ENCODE measurements at places on chromosomes 11 and 22. TPM values are rescaled to one million over a fixed set of nuclear protein-coding genes. Genes with fewer than 3 reads are reported as not detected.

OR2AG2 gene
- 0.25 TPM for total RNA-seq

BAIAP2L2 gene
- 7.1 TPM for total RNA-seq

DNA sequence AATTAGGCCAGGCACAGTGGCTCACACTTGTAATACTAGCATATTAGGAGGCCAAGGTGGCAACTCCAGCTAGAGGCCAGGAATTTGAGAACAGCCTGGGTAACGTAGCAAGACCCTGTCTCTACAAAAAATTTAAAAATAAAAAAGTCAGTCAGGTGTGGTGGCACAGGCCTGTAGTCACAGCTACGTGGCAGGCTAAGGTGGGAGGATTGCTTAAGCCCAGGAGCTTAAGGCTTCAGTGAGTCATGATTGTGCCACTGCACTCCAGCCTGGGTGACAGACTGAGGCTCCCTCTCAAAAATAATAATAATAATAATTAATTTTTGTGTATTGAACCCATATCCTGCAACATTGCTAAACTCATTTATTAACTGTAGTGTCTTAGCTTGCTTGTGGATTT lies 15.3 kb upstream of the TRIM29 start:
- H3K27me3 ChIP-seq: no peaks in the 10 kb centered on the region
- no peak overlapping the region for H3K4me3 ChIP-seq
- peaks cover 3% of the 10 kb centered on the region for H3K36me3 ChIP-seq

GRCh38 chr22:36199001-36199551 lies 2.5 kb downstream of the APOL4 start:
- no peak for DNase-seq
- peaks cover 15% of the 10 kb centered on the region for H3K4me1 ChIP-seq
- no peaks in the 10 kb centered on the region for H3K36me3 ChIP-seq
- H3K27me3 ChIP-seq: no peaks in the 10 kb centered on the region

DNA sequence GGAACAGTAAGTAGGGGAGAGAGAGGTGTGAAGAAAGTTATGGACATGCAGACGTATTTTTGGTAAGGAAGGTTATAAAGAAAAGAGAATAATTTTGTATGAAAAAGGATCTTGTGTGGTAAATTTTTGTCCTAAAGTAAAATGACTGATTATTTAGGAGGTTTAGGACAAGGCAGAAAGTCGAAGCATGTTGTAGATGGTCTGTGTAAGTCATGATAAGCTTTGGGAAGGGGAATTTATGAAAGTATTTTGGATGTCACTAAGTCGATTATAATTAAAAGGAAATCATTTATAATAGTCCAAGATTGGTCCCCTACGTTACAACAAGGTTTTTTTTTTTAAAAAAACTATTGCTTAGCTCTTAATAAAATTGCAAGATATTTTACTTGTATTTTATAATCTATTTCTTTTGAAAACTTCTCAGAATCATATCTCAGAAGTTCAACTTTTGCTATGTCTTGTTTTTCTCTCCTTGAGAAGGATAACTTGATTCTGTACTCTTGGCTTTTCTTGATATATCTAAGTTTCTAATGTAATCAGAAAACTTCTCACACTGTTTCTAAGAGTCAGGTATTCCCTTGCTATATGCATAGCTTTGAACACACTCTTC lies 10.9 kb upstream of the CABP2 start:
- no peak overlapping the region for H3K4me3 ChIP-seq
- H3K36me3 ChIP-seq: no peaks in the 10 kb centered on the region
- no peaks in the 10 kb centered on the region for H3K27me3 ChIP-seq
- H3K27ac ChIP-seq: no peak overlapping the region
- DNase-seq: no peak

GRCh38 chr11:12983336-12983735 lies 25.8 kb upstream of the RASSF10 start:
- no peak overlapping the region for H3K27ac ChIP-seq
- H3K4me1 ChIP-seq: no peaks in the 10 kb centered on the region
